ENCODE measurements at places on chromosomes 4 and X.

DNA sequence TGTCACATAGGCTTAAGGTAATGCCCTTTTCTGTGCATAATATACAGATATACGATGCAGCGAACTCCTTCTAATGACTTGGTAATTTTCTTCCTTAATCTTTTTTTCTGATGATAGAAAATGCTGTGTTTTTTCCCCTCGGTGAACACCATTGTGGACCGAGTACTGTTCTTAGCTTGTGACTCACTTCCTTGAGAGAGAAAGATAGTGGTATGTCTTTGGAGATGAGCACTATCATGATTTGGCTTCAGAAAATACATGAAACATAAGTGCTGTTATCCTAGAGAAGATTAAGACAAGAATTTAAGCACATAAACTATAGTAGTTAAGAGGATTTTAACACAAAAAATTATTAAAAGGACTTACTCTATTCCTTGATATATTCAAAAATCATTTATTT, 63.9 kb downstream of the RS1 start:
- DNase-seq: no peak

DNA sequence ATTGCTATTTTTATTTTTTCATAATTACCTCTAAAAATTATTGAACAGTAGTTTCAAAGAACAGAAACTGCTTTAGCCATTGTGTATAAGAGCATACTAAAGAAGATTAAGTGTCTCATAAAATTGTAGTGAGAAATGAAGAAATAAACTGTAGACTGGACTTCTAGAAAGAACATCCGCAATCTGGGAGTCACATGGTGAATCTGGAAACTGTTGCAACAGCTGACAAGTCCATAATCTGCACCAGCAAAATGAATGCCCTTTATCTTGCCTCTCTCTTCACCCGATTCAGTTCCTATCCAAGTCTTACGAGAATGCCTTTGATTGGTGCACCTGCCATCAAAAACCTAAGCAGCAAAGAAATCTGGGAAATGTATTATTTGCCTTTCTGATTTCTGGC, 312.9 kb downstream of the NAF1 start:
- no peak for DNase-seq

DNA sequence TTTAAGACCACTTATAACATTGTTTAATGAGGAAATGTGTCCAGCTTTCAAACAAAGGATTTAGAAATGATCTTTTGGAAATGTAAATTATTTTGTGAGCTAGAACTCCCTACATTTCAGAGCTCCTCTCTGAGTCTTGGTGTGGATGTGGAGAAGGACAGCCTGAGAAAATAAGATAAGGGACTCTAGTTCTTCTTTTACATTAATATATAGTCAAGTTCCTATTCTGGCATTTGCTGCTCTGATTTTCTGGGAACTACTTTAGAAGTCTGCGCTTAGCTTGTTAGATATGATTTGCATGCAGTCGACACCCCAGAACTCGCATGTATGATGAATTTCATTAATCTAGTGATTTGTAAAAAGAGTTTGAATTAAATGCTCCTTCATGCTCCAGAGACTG, 45.5 kb downstream of the TSPAN7 start:
- no peak for DNase-seq

GRCh38 chr4:150238591-150238990, 160.3 kb downstream of the DCLK2 start:
- DNase-seq: no peak

DNA sequence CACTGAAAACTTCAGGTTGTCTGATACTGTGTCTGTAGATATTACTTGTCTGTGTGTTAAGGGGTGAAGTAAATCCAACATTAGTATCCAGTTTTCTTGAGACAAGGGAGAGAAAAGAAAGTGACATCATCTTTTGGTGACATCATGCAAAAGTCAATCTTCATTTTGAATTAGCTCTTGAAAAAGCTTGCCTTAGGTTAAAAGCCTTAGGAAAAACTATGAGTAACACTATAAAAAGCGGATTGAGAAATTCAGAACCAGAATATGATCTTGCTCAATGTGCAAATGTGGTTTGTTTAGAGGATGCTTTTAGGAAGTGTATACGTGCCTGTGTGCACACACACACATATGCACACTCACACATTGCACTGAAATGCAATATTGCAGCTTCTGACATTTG, 345.8 kb upstream of the CASK start:
- no peak for DNase-seq

- no peak for DNase-seq
These were observed 2.2 kb downstream of the SRP72 start for GRCh38 chr4:56469489-56470210.
